ENCODE measurements at places on chromosomes 13 and 19. TPM values are rescaled to one million over a fixed set of nuclear protein-coding genes. Genes with fewer than 3 reads are reported as not detected.
A peak's percentile ranks its signal among the peaks of the same experiment; 100 is the strongest.

- no peak for DNase-seq
Measured at GRCh38 chr13:67278235-67278634, 48.1 kb upstream of the PCDH9 start.

DNA sequence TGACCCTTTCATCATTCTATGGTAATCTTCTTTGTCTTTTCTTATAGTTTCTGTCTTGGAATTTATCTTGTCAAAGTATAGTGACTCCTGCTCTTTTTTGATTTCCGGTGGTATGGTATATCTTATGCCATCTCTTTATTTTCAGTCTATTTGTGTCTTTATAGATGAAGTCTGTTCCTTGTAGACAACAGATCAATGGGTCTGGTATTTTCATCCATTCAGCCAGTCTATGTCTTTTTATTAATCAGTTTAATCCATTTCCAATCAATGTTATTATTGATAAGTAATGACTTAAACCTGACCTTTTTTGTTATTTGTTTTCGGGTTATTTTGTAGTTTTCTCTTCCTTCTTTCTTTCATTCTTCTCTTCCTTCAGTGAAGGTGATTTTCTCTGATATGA, 495.9 kb upstream of the PCDH9 start:
- no peak for DNase-seq

The ZNF627 gene
- total RNA-seq, result 23.4 TPM

- DNase-seq, result no peak
Measured at GRCh38 chr13:101792189-101792588, 339.7 kb downstream of the ITGBL1 start.

- DNase-seq, result no peak
Measured at GRCh38 chr13:99380921-99381645, 73.9 kb upstream of the GPR183 start.

DNA sequence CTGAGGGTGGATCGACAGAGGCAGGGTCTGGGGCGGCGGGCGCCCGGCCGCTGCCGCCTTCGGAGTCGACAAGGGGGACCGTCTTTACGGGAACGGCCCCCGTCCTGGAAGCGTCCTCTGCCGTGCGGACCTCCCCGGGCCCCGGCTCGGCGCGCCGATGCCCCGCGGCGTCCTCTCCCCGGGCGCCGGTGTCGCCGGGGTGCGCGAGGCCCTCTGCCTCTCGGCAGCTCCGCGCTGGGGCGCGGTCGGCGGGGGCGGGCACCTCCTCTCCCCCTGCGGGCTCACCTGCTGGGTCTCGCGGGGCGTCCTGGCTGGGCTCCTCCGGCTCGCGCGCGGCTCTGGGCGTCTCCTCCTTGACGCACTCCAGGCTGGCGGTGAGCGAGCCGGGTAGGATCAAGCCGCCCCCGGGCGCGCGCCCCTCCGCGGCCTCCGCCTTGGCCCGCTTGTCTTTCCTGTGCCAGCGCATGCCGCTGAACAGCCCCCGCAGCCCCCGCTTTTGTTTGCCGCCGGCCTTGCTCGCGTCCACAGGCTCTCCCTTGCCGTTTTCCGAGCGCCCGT, 1.5 kb downstream of the AMER2 start:
- DNase-seq, result no peak

DNA sequence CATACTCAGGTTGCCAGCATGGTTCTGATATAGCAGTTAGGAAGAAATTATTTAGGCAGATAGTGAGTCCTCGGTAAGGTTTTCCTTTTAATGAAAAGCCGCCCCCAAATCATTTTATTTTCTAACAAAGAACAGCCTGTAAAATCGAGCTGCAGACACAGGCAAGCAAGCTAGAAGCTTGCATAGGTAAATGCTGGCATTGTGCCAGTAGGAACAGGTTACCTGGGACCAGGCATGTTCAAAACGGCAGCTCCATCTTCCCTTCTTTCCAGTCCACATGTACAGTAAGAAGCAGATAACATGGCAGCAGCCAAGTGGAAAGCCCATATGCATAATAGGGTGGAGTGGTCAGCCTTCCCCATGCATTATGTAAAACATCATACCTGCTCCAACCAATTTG, 71.1 kb downstream of the UGGT2 start:
- no peak for DNase-seq

- no peak for DNase-seq
Measured at GRCh38 chr13:111791131-111791530, 275.8 kb upstream of the SOX1 start.

The PTGIR gene
- 6.1 TPM for total RNA-seq

The ZNF177 gene
- total RNA-seq, result 4.4 TPM

DNA sequence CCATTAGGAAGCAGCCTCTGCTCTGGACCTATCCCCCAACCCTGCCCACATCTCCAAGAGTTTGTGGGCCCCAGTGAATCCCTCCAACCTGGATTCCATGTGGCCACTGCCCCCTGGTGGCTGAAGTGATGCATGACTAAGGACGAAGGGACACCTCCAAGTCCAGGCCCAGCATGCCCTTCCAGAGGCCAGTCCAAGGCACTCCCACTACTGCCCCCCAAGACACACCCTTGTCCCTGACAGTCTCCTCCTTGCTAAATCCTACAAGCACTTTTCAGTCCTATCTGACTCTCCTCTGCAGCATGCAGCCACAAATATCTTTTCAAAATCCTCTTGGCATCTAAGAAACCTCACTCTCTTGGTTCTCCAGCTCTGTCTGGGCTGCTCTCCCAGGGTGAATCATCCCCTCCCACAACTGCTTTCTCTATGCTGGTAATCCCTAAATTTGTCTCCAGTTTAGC, 33.0 kb downstream of the DEDD2 start:
- DNase-seq, result peak; percentile 45

DNA sequence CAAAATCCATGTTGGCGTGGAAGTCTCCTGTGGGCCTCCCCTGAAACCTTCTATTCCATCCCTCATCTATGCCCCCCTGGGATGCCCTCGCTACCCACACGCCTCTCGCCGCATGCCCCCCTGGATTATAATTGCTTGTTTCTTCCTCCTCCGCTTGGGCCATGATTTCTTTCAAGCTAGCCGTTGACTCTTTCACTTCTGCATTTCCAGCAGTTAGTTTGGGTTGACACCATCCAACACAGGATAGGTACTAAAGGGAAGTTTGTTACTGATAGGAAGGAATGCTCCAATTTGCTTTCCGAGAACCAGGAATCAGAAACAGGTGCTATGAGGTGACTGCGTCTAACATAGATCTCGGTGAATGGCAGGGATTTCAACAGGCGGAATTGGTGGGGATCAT, 7.7 kb upstream of the SLC25A15 start:
- no peak for DNase-seq

- no peak for DNase-seq
Measured at GRCh38 chr13:92994056-92994455, 232.6 kb upstream of the GPC6 start.

DNA sequence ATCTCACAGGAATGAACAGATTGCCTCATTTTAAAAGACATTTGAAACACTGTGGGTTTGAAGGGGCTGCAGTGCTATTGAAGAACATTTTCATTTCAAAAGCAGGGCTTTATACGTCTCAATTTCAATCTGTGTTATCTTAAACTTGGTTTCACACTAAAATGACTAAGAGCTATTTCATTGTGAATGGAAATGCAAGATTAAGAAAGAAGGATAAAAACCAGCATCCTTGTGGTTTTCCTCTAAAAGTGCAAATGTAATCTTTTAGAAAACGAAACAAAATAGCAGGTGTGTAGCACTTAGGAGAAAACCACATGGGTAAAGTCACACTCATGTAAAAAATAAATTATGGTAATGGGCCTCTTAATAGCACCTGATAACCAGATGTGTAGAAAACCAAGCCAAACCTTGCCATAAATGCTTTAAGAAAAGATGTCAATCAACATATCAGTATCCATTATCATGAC, 397.7 kb downstream of the GPC6 start:
- no peak for DNase-seq

GRCh38 chr19:42524943-42525342, 3.3 kb downstream of the CEACAM1 start:
- DNase-seq, result no peak

DNA sequence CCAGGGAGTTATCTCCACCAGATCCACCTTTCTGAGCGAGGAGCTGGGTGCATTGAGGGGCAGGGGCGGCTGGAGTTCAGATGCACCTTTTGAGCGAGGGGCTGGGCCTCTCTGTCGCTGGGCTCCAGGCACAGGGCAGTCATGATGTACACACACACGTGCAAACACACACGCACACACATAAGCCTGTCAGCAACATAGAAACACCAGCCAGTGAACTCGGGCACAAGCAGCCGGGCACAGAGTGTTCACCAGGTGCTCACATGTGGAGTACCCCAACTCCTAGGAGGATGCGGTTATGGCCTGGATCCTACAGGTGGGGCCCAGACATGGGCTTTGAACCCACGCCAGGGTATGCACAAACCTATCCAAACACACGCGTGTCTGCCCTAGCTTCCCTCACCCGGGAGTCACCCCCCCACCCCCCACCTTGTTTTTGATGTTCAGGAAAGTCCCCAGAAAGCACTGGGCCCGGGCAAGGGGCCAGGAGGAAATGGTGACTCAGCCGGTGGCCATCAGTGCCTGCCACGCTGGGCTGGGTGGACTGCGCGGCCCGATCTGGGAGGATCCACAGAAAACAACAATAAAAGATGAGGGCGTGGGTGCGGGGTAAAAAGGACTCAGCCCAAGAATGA, 13.3 kb downstream of the ARRDC2 start:
- peak; percentile 71 for DNase-seq

- no peak for DNase-seq
Measured at GRCh38 chr19:32921624-32922023, 50.1 kb downstream of the CEP89 start.

GRCh38 chr19:3979674-3980352, 5.5 kb downstream of the EEF2 start:
- DNase-seq, result no peak

The MYH14 gene
- 0.77 TPM for total RNA-seq

The FCER2 gene
- total RNA-seq, result not detected

GRCh38 chr13:87536499-87536898, 134.7 kb upstream of the SLITRK5 start:
- DNase-seq, result no peak

DNA sequence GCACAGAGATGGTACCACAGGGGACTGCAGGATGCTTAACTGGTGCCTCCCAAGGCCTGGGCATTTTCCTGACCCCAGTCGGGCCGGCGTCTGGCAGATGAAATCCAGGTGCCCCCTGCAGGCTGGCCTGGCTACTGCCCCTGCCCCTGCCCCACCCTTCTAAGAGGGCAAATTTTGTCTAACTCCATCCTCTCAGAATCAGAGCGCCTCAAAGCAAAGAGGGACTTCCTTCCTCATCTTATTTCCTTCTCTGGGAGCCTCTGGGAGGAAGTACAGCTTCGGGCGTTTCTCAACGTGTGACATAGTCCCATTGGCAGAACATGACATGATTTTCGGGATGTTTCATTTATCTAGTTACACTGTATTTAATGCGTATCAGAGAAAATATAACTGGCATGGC, 2.7 kb downstream of the PRKACA start:
- DNase-seq, result no peak

The MISP3 gene
- 0.55 TPM for total RNA-seq

DNA sequence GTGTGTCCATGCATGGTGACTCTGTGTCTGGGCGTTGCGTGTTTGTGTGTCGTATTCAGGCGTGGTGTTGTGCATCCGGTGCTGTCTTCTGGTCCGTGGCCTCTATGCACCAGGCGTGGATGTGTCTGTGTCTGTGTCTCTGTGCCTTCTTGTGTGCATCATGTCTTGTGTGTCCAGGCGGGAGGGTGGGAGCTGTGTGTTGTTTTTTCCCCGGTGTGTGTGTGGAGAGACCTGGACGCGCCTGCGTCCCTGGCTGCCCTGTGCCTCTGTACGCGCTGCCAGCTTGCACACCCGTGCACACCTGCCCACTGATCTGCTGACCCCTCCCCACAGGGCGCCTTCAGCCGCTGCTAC, 1.1 kb downstream of the PLK5 start:
- DNase-seq, result no peak

All from uterus (tissue), 4 donors.